Fibroblast of skin of right quadriceps (primary cell): ENCODE measurements at places on chromosomes 7 and 10.

- no peak for DNase-seq
Observed at GRCh38 chr10:132334631-132335188, 2.7 kb downstream of the LRRC27 start.

DNA sequence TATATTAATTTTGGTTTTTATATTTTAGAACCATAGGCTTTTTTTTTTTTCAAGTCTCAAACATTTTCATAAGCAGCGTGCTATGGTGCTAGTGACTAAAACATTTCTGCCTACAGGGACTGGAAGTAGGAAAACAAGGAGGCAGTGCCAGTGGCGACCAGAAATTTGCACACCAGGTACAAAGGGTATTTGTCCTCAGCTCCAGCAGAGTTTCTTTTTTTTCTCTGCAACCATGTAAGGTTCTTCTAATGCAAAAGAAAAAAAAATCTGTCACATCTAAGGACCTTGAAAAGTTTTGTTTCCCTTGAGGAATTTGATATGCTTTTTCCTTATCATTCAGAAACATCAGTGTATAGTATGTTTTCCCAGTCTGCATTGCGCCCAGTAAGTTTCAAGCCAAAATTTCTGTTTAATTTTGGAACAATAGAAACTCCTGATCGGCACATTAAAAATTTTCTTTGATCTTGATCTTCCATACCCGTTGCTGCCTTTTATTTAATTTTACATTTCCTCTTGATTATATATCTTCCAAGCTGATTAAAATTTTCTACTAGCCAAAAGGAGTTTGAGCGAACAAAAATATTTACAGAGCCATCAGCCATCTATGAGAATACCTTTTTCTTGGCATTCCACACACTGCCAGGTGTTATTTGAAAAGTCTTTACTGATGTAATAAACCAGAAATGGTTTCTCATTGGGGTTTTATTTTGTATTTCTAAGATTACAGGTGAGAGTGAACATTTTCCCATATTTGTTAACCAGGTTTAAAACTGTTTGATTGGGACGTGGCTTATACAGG is 956 bp upstream of the KLHDC10 start:
- DNase-seq: no peak

DNA sequence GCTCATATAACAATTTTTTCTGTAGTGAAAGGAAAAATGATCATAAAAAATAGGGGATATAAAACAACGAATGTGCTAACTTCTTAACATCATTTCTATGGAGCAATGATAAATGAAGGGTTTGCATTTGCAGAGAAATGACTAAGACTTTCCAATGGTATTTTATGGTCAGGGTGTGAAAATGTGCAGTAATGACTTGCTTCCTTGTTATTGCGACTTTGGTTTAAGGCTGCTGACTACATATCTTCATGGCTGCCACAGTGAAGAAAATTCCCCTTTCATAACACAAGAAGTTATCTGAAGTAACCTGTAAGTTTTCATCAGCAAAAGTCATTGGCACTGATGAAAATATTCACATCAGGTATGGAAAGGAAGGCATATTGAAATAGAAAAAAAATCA is 166.1 kb upstream of the NRG3 start:
- DNase-seq: no peak

DNA sequence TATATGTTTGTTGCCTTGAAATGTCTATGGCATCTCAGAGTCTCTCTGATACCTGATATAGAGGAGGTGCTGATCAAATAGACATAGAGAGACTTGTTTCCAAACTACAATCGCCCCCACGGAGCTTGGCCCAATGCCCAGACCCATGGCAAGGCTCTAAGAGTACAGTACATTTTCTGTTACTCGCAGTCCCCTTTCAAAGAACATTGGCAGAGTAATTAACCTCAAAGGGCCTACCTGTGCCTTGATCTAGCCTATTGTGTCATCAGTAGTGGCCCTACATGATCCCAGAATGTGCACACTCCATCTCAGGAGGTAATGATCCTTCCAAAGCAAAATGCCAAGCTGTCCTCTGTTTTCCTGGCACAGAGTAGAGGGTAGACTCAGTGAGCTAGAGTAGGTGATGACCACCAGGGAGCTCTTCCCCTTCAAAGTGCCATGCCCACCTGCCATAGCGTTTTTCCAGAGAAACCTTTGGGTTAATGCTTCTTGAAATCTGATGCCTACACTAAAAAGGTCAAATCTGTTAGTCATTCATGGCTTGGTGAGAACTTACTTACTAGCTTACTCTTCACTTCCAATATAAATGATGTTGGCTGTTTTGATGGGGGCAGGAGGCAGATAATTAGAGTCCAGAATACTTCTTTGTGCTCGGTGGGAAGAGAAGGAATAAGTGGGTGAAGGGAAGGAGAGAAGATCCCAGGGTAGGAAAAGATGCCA is 41.2 kb upstream of the ACSL5 start:
- DNase-seq: no peak

- no peak for DNase-seq
Observed at GRCh38 chr7:110938165-110938564, 152.8 kb upstream of the LRRN3 start.

GRCh38 chr7:132838313-132838712 is 243.6 kb downstream of the CHCHD3 start:
- no peak for DNase-seq

DNA sequence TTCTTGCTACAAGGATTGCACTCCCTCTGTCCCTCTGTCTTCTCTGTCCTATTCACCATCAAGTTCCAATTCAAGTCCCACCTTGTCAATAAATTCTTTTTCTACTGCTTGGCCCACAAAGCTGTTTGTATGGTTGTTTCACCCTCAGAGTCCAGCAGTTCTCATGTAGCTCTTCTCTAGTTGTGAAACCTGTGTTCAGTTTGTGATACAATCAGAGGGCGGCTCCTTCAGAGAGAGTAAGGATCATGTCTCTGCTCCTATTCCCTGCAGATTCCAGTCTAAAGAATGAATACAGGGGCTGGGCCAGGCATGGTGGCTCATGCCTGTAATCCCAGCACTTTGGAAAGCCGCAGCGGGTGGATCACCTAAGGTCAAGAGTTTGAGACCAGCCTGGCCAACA is 126.6 kb upstream of the BET1 start:
- no peak for DNase-seq

GRCh38 chr10:94149702-94150101 is 156.0 kb downstream of the PLCE1 start:
- DNase-seq: no peak

DNA sequence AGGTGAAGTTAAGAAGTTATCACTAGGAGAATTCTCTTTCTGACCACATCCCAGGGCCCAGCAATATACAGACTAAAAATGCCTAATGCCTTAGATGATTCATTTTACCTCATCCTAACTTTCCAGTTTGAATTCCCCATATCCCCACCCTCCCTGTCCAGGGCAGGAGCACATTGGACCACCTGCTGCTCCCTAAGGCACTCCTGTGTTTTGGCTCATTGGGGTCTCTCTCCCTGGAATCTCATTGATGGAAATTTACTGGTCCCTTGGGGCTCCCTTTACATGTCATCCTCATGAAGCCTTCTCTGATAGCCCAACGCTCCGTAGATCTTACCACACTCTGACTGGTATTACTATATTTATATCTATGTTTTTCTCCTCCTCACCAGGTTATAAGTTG is 2.7 kb downstream of the IL2RA start:
- no peak for DNase-seq

DNA sequence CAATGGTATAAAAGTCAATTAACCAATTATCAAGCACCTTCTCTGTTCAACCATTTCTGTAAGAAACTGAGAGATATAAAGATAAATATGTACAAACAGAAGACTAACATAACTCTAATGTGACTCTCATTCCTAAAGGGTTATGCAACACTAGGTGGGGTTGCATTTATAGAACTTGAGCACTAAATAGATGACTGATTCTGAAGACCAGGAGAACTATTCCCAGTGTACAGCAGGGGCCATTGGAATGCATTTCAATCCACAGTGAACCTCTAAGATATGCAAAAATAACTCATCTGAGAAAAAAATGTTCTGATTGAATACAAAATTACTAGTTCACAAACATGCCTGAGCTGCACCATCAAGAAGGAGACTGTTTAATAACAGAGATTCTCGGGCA is 341.2 kb upstream of the STEAP1 start:
- DNase-seq: no peak

DNA sequence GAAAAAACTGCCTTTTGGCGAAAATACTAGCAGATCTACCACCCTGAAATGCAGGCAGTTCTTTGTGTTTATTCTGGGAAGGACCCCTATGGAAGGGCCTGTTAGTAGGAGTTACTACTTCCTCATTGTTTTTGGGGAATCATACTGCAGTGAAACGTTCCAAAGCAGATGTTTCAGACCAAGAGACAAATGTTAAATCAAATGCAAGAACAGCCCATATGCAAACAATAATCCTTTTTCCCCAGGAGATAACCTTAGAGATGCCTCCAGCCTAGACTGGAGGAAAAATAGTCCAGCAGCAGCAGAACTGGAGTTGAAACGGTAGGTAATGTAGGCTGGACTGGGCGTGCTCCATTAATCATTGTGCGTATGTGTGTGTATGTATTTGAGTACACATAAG is 65.9 kb upstream of the VWDE start:
- no peak for DNase-seq

DNA sequence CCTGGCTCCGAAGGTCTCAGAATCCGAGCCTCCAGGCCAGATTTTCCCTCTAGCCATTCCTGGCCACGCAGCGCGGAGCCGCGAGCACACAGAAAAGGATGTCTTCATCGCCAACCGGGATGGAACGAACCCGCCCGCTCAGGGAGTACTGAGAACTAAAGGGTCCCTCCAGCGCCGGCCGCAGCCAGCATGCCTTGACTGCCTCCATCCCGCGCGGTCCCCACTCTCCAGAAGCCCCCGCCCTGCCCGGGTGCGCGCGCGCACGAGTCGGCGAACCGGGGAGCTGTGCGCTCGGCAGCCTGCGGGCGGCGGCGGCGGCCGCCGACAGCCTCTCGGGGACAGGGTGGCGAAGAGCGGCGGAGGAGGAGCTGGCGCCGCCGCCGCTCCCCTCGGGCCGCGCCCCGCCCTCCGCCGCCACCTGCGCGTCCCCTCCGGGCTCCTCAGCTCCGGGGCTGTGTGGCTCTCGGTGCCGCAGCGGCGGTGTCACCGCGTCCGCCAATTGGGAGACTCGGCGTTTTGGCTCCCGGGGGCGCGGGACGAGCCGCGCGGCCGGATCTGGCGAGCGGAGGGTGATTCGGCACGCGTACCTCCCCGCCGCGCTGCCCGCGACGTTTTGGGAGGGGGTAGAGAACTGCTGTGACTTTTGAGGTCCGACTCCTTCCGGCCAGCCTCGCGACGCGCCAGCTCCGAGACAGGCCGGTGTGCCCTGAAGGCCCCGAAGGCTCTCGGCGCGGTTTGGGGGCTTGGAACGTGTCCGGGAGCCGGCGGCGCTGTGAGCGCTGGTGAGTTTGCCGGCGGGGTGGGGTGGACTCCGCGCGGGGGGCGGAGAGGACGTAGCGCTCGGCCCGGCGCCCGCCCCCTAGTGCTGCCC is 453 bp upstream of the GALNT17 start:
- peak; percentile 13 for DNase-seq

GRCh38 chr7:52479990-52480389 is 555.4 kb upstream of the POM121L12 start:
- DNase-seq: no peak

DNA sequence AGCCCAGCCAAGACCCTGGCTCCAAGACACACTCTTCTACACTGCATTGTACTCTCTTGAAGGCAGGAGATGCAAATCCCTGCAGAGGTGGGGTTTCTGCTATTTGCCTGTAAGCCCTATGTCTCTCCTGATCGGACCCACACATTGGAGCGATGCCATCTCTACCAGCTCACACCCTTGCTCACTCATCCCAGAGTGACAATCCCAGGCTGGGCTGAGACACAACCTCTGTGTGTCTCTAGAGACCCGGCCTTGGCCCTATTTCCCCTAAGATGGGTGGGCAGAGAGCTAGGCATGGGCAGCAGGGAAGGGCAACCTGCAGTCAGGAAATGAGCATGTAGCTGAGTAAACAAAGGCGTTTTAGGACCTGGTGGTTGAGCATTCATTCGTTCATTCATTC is 25.6 kb downstream of the CCDC3 start:
- no peak for DNase-seq

- DNase-seq: no peak
Observed at GRCh38 chr10:18583575-18584270, 67.7 kb downstream of the NSUN6 start.

DNA sequence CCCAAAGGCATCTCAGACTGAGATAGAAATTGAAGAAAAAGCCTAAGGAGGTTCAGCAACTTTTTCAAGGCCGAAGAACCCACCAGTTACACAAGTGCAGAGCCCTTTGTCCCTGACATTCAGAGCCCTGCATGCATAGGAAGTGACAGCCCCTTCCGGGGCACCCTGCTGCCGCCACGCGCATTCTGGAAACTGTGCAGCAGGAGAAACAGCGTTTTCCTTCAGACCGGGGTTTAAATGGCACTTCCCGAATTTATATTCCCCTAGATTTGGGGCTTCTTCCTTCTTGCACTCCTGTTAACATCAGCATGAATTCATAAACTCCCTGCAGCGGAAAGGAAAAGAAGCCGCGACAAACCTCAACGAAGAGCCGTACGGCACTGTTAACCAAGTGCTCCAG is 190.5 kb upstream of the C7orf33 start:
- DNase-seq: no peak

DNA sequence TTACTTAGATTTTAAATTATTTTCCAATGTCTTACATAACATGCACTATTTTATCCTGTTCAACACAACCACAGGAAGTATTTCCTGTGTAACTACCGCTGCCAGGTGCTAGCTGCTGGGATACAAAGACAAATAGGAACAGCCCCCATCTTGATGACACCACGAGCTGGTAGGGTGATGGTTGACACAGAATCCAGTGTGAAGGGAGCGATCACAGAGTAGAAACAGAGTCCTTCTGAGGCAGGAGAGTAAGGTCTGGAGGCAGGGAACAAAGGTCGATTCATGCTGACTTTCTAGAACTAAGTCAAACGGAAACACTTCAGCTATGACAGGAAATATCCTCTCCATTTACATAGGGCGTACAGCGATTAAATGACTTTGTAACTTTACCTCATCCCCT is 232.3 kb downstream of the ADAM12 start:
- DNase-seq: no peak

- DNase-seq: peak; percentile 54
Observed at GRCh38 chr10:93352638-93353383, 129.3 kb downstream of the MYOF start.

DNA sequence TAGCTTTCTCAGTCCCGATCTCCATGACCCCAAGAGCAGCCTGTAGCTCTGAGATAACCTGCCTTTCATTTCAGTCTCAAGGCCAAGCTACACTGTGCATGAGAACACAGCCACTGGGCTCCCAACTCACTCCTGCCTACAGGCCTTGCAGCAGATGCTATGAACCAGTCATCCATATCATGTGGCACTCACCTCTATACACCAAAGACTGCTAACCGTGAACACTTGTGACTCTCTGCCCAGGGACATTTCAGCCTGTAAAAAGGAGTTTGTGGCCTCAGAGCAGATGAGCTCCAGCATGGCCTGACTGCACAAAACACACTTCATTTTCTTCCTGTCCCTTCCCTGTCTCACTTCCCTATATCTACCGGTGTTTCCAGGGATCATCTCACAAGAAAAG is 56.9 kb upstream of the NPY start:
- DNase-seq: no peak

GRCh38 chr10:62082729-62083411 is 181.4 kb downstream of the ARID5B start:
- DNase-seq: peak; percentile 56
